ENCODE measurements at places on chromosomes 7 and 10.

DNA sequence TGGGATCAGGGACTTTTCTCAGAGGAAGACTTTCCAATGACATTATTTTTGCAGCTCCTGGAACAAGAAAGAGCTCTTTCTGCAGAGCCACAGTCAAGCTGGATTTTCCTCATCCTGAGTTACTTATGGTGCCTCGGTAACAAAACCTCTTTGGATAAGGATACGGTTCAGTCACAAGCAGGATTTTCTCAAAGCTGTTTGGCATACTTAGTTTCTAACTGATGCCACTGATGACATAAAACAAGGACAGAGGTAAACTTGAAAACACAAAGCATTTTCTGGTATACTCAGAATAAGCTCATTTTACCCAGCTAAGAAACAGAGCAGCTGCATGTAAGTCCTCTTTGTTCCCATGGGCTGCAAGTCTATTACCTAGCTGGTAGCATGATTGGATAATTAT lies 340.9 kb upstream of the MEOX2 start:
- DNase-seq = no peak

- DNase-seq = no peak
Measured at GRCh38 chr10:71708301-71708703, 11.3 kb downstream of the C10orf105 start.

GRCh38 chr10:77925410-77925794 lies 1.2 kb downstream of the DLG5 start:
- DNase-seq = peak; percentile 49

- no peak for DNase-seq
Measured at GRCh38 chr7:51977913-51978312, 661.3 kb upstream of the COBL start.

GRCh38 chr7:141697211-141697871 lies 4.6 kb downstream of the DENND11 start:
- peak; percentile 37 for DNase-seq

All from AG10803 (cell line).